Osteoblast (primary cell): ENCODE measurements at places on chromosomes 11 and 22. TPM values are rescaled to one million over a fixed set of nuclear protein-coding genes. Genes with fewer than 3 reads are reported as not detected.

The KRTAP5-8 gene
- 0.36 TPM in 1 of 2 replicates, not detected in the other for total RNA-seq

The LRP4 gene
- 1.5 and 2.2 TPM in 2 replicates for total RNA-seq

The EHF gene
- total RNA-seq = not detected in 2 replicates

The C11orf97 gene
- not detected in 2 replicates for total RNA-seq

The SLC25A18 gene
- not detected in 2 replicates for total RNA-seq

The OR5B21 gene
- total RNA-seq = not detected in 2 replicates

The CWF19L2 gene
- total RNA-seq = 10.9 and 13.3 TPM in 2 replicates

The CFAP68 gene
- 8.3 and 10.9 TPM in 2 replicates for total RNA-seq

The PLEKHA7 gene
- total RNA-seq = 0.29 and 1.1 TPM in 2 replicates

The OR51B5 gene
- total RNA-seq = not detected in 2 replicates

The SLC22A9 gene
- total RNA-seq = not detected in 2 replicates

The MMP13 gene
- 1.8 and 2.5 TPM in 2 replicates for total RNA-seq

The USP2 gene
- 0.29 and 0.36 TPM in 2 replicates for total RNA-seq

The HBE1 gene
- not detected in 2 replicates for total RNA-seq

The IFITM2 gene
- total RNA-seq = 54.5 and 105 TPM in 2 replicates

The OR10A6 gene
- total RNA-seq = under 0.01 and 0.29 TPM in 2 replicates

The ANO9 gene
- total RNA-seq = under 0.01 TPM in 1 of 2 replicates, not detected in the other

The ARHGAP42 gene
- total RNA-seq = 9.4 and 10.9 TPM in 2 replicates

The NXPE4 gene
- not detected in 2 replicates for total RNA-seq

The LZTR1 gene
- total RNA-seq = 56.8 and 58.0 TPM in 2 replicates

The ASPHD2 gene
- 3.2 and 6.2 TPM in 2 replicates for total RNA-seq

The CLTCL1 gene
- 28.6 and 29.7 TPM in 2 replicates for total RNA-seq

The NXPE1 gene
- not detected in 2 replicates for total RNA-seq

The ALG8 gene
- 38.4 and 46.6 TPM in 2 replicates for total RNA-seq

The CCDC87 gene
- total RNA-seq = 0.88 and 1.1 TPM in 2 replicates
